ENCODE measurements at places on chromosomes 3 and 15.

DNA sequence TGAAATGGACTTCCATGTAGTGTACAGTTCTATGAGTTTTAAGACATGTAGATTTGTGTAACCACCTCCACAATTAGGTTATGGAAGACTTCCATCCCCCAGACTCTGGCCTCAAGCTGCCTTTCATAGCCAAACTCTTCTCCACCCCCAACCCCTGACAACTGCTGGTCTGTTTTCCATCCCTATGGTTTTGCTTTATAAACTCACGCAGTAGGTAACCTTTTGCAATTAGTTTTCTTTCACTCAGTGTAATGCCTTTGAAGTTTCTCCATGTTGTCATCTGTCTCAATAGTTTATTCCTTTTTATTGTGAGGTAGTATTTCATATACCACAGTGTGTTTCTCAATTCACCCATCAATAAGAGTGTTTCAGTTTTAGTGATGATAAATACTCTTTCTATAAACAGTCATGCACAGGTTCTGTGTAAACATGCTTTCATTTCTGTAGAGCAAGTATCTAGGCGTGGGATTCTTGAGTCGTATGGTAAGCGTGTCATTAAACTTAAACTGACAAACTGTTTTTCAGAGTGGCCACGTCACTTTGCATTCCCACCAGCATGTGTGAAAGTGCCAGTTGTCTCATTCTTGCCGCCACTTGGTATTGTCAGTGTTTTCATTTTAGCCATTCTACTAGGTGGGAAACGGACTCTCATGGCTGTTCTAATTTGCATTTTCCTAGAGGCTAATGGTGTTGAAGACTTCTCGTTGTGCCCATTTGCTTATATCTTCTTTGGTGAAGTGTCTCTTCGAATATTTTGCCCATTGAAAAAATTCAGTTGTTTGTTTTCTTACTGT lies 47.3 kb upstream of the ALDH1A3 start:
- DNase-seq: no peak

- no peak for DNase-seq
These were observed 15.7 kb downstream of the SCAANT1 start for GRCh38 chr3:63896332-63897030.

GRCh38 chr15:67792250-67792942 lies 32.9 kb upstream of the SKOR1 start:
- no peak for DNase-seq

DNA sequence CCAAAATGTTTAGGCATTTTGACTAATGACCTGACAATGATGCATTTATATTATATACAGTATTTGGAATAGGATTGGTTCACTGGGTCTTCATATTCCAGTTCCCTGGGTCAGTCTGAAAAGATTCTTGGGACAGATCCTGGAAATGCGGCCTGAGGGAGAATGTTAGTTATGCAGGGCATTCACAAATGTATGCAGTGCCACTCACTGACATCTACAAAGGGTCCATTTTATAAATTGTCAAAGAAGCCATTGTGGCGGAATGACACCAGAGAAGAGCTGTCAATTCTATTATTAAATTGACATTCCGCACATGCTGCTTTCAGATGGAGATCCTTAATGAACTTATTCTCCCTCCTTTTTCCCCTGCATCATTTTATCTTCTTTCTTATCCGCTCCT lies 176.6 kb downstream of the VGLL3 start:
- DNase-seq: no peak

- DNase-seq: no peak
These were observed 100.0 kb upstream of the C3orf80 start for GRCh38 chr3:160125258-160125657.

DNA sequence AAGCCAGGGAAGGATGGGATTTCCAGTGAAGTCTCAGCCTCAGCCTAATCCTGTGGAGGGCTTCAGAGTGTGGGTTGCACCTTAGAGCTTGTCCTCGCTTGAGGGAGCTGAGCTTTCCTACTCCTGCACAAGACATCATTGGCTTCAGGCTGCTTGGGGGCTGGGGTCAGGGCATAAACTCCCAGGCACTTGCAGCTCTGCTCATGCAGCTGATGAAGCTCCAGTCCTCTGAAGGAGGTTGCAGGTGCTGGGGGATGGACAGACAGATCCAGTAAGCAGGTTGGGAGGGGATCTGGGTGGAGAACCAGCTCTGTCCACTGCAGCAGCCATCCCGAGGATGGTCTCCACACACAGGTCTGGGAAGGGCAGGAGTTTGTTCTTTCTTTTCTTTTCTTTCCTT lies 19.4 kb upstream of the POLG start:
- no peak for DNase-seq

DNA sequence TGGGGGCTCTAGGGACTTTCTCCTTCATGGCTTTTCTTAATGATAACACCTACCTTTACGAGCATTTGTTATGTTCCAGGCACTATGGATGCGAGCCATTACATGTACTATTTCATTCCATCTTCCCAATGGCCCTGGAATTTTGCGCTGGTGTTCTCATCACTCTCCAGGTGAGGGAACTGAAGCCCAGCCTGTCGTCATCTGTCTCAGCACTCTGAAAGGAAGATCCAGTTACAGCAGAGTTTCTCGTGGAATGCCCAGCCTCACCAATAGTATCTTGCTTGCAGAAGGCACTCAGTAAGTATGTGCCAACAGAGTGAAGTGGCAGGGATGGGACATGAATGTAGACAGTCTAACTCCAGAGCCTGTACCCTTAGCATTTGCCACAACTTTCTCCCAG lies 56.8 kb downstream of the NOX5 start:
- DNase-seq: no peak

GRCh38 chr3:31300456-31301443 lies 232.0 kb upstream of the STT3B start:
- no peak for DNase-seq

- DNase-seq: no peak
These were observed 12.6 kb upstream of the RTP3 start for GRCh38 chr3:46484911-46485778.

DNA sequence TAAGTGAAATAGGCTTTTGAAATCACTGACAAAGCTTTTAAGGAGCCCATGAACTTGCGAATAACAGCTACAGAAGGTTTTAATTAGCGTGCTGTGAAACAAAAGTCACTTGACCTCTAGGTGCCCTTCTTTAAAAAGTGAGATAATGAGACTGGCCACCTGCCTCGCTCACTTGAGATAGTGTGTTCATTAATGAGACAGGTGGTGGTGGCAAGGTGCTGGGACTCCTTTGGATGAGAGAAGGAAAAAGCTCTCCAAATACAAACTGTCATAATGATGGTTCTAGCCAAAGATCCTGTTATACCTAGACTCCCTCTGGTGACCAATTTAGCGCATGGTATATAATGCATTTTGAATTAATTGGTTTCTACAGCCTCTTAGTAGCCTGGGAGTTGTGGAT lies 22.7 kb upstream of the IREB2 start:
- no peak for DNase-seq

DNA sequence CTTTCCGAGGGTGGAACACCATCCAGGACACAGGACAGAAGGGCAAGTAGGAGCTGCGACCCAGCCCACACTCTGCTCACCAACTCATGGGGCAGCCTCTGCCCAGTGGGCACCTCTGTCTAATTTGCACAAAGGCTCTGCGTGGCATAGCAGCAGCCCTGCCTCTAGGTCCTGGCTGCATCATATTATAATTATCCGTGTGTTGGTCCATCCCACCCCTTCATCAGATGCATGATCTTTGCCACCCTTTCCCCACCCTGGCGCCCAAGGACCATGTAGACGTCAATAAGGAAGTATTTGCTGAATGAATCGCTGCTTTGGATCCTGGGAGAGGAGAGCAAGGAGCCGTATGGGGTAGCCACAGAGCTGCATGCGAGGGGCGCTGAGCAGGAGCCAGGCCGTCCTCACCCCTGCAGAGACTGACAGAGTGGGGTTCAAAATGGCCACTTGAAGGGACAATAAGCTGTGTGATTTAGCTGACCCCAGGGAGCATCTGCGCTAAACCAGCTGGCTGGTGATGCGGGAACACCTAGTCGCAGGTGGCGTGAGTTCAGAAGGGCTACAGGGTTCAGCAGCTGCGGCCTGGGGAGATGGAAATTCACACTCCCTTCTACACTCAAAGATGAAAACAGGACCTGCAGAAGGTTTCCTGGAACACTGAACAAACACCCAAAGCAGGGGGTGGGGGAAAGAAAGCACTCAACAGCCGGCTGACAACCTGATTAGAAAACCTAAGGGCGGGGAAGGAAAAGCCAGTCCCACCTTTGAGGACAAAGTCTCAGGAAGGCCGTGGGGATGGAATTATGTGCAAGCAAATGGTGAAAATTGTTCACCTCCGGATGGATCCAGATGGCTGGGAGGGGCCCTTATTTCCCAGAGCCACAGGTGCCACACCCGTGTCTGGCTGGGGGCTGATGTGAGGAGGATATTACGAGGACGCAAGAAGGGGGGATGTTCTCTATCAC lies 6.4 kb downstream of the MGLL start:
- no peak for DNase-seq

GRCh38 chr15:47609693-47610092 lies 107.6 kb upstream of the SEMA6D start:
- DNase-seq: no peak

DNA sequence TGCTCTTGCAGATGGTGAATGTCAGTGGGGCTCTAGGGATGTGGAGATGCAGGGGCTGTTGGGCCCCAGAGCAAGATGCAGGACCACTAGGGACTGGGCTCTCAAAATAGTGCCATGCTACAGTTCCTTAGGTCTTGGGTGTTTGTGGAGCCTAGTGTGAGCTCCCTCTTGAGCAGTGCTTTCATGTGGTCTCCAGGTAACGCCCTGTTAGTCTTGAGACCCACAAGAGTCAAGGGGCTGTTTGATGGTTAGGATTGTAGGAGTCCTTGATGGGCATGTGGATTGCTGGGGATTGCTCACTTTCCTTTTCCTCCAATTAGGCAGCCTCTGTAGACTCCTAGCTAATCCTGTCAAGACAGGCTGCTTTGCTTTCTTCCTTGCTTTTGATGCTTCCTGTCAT lies 56.0 kb downstream of the CCDC66 start:
- no peak for DNase-seq

DNA sequence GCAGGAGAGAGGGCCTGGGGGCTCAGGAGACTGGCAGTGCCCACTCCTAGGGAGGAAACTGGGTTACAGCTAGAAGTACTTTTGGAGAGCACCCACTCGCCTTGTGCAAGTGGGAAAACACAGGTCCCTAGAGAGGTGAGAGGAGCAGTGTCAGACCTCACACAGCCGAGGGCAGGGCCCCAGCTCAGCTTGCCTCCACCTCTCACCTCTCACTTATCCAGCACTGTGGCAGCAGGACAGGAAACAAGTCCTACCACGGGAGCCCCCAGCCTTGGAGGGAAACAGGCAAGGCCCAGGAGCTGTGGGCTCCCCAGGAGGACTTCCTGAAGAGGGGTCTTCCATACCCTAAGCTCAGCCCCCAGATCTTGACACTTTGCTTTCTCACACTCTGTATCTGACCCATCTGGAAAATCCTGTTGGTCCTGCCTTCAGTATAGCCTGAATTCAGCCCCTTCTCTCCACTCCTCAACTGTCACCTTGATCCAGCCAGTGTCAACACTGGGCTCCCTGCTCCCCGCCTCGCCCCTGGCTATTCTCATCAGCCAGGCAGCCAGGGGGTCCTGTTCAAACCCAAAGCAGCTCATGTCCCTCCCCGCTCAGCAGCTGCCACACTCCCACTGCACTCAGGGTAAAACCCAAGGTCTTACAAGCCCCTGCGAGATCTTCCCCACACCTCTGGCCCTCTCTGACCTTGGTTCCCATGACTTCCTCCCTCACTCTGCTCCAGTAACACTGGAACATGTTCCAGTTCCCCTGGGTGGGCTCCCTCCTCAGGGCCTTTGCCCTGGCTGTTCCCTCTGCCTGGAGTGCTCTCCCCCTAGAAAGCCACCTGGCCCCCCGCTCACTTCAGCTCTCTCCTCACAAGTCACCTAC lies 870 bp upstream of the TMEM40 start:
- DNase-seq: no peak

DNA sequence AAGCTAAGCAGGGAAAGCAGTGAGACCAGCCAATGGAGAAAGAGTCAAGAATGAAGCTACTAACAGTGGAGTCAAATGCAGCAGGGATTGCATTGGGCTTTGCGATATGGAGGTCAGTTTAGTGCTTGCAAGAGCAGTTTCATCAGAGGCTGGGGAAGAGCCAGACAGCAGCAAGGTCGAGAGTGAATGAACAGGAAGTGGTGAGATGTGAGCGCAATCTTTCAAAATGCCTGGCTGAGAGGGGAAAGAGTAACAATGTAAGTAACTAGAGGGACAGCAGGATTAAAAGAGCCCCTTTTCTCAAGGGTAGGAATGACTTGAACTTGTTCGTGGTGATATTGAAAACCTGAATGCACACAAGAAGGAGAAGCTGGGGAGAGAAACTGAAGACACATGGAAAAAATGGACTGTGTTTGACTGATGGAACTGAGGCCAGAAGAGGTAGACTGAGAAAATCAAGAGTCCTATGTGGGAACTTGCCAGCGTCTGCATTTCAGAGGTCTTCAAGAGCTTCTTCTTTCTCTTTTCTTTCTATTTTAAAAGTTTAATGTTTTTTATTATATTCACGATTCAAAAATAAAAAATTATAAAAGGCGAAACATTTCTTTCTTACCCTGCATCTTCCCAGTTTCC lies 30.6 kb upstream of the GPR160 start:
- DNase-seq: peak; percentile 21

- DNase-seq: no peak
These were observed 92.2 kb downstream of the LINGO1 start for GRCh38 chr15:77540312-77541060.

- DNase-seq: no peak
These were observed 19.2 kb downstream of the CPA3 start for GRCh38 chr3:148884261-148884660.
